ENCODE measurements at places on chromosomes 2 and 18.

DNA sequence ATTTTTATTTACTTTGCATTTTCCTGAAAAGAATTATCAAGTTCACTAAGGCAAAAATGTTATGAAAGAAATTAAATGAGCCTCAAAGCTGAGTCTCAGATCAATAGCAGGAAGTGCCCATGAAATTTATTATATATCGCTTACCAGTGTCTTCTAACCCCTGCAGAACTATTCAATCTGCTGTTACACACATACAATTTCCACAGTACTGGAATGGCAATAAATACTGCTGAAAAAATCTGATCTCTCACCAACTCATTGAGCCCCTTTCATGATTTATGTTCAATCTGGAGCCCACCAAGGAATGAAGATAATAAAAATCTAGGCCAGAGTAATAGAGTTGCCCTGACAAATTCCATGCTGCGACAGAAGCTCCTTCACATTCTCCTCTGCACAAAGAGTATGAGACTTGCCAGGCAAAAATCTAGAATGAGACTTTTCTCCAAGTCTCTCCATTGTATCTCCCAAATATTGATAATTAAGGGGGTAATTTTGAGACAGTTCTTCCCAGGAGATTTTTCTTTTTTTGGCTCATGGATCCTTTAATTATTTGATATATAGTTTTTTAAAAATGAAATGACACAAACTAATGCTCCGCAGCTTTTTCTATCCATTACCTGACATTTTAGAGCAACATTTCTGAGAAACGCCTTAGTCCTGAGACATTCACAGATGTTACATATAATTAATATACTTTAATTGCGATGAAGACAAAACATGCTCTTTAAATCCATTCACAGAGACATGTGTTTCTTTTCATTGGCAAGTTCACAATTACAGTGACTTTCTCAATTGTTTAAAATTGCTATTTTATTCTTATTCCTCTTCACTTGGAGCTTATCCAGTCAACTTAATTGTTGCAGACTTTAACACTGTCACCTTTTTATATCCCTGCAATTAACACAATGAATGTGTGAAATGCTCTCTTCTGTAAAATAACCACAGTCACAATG is 1020.4 kb downstream of the CBLN2 start:
- no peak for DNase-seq

- no peak for DNase-seq
Measured at GRCh38 chr2:203543898-203544328, 8.8 kb upstream of the RAPH1 start.

GRCh38 chr2:62306751-62307468 is 111.0 kb downstream of the B3GNT2 start:
- DNase-seq, result peak; percentile 51

DNA sequence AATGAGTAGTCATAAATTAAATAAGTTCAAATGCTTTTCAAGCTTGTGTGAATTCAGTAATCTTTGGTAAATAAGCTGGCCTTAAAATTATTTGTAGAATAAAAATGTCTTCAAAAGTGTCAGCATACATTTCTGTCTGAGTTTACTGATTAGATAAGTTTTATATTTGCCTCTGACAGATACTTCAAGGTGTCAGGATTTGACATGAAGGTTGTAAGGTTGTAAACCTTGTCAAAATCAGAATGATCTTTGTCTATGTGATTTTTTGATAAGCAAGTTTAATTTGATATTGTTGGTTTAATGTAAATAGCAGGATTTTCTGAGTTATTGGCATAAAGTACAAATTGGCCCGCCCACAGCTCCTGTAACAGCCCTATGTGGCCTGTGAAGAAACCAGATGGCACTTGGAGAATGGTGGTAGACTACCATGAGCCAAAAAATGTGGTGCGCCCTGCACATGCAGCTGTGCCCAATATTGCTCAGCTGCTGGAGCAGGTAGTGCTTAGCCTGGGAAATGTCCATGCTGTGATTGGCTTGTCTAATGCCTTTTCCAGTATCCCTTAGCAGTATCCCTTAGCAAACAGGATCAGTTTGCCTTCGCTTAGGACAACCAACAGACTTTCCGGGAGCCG is 188.0 kb upstream of the SPHKAP start:
- DNase-seq, result no peak

- DNase-seq, result no peak
Measured at GRCh38 chr18:6569813-6570212, 155.1 kb upstream of the L3MBTL4 start.

- DNase-seq, result no peak
Measured at GRCh38 chr2:219596954-219597551, 604 bp upstream of the STK11IP start.

GRCh38 chr18:21486905-21487437 is 113.5 kb downstream of the ESCO1 start:
- DNase-seq, result no peak

GRCh38 chr18:644395-645004 is 13.0 kb upstream of the TYMS start:
- DNase-seq, result no peak

GRCh38 chr2:223538920-223539440 is 63.2 kb downstream of the SCG2 start:
- no peak for DNase-seq

GRCh38 chr2:9377461-9378097 is 45.7 kb downstream of the ITGB1BP1 start:
- DNase-seq, result no peak

DNA sequence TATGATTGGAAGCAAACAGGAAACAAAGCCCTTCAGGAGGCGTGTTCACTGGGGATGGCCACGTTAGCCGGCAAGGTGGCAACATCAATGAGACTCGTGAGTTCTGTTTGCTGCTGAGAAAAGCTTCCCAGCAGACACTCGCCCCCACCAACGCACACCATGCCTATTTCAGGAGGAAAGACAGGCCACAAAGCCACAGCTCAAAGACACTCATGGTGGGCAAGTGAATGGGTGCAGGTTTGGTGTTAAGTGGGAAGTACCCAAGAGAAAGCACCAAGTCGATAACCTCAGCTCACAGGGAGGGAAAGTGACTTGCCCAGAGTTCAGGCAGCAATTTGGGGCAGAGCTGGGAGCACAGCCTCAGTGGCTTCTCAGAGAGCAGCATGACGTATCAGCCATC is 10.5 kb upstream of the MTERF4 start:
- DNase-seq, result peak; percentile 59

- peak; percentile 35 for DNase-seq
Measured at GRCh38 chr18:13566941-13567746, 159.2 kb downstream of the FAM210A start.

DNA sequence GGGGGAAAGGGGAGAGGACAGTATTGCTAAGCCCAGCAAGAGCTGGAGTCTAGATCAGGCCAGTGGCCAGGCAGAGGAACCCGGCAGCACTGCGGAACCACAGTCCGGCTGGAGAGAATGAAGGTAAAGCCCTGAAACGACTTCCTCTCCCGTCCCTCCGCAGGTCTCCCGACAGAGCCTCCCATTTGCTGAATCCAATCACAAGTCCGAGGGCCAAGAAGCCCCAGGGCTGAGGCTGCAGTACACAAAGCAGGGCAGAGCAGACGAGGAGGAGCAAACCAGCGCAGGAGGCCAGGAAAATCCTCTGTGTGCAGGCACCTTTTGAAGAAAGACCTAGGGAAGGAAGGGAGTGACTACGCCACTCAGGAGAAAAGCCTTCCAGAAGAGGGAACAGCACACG is 104.4 kb downstream of the OSBPL1A start:
- DNase-seq, result no peak

DNA sequence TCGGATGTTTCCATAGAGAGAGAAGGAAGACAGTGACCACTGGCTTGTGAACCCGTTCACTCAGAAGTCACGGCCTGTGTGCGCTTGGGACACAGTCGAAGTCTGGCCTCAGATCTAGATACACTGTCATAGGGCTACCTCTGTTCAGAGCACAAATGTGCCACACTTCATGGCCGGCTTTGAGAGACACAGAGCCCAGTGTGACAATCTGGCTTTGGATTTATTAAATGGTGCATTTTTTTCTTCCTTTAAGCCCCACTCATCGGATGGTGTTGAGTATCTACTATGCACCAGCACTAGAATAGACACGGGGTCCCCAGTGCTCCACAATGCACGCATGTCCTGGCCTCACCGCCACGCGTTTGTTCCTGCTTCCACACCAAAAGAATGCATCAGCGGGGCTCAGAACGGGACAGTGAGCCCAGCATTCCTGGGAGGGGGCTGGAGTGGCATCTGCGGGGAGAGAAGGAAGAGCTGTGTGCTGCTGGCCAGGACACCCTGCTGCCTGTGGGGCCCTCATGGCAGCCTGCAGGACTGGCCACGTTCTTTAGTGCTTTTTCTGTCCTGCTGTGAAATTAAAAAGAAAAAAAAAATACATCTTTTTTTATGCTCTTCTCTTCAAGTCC is 738.9 kb upstream of the SALL3 start:
- no peak for DNase-seq

DNA sequence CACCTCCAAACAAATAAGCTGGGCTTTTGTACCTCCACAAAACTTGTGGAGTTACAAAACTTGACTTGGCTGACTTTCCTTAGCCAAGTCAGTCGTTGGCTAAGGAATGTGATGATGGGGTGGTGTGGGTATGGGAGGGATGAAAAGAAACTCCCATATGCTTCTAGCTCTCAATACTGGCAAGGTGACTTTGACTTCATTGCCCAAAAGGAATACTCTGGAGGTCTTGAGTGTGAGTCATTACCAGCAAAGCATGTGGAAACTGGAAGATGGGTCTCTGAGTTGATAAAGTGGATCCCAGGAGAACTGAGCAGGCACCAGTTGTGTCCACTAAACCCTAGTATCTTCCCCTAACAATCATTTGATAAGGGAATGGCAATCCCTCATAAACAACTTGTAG is 226.7 kb downstream of the GULP1 start:
- no peak for DNase-seq

GRCh38 chr2:61266632-61267505 is 104.9 kb downstream of the C2orf74 start:
- no peak for DNase-seq

GRCh38 chr2:218679119-218679518 is 7.2 kb downstream of the STK36 start:
- DNase-seq, result no peak

All from CD4-positive, alpha-beta T cell treated with Interleukin-1 beta for 1 hour (primary cell).